ENCODE measurements at places on chromosomes 2 and 18. TPM values are rescaled to one million over a fixed set of nuclear protein-coding genes. Genes with fewer than 3 reads are reported as not detected.

Gene HOXD9
- not detected for total RNA-seq

Gene RBKS
- total RNA-seq = 5.8 TPM

Gene AFF3
- total RNA-seq = 0.39 TPM

Gene ASPRV1
- 1.0 TPM for total RNA-seq

- DNase-seq = no peak
These were observed 4.3 kb downstream of the BIN1 start for GRCh38 chr2:127102521-127103242.

GRCh38 chr2:191657977-191658376, 20.0 kb upstream of the NABP1 start:
- no peak for DNase-seq

GRCh38 chr2:228938629-228939028, 332.5 kb downstream of the PID1 start:
- DNase-seq = no peak

DNA sequence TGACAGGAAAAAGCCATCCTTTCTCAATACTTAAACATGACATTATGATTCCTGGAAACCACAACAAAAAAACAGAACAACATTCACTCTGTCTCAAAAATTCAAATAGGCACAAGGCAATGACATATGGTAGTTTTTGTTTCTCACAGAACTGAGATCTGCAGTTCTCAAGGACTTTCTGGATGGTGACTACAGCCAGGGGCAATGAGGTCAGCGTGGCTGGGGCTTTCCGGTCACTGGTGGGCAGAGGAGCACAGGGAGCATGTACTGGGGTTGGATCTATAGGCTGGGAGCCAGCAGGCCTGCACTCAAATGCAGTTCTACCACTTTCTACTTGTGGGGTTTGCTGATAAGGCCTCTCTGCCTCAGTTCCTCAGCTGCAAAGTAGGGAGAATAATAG, 72.0 kb downstream of the CTAGE1 start:
- DNase-seq = no peak

DNA sequence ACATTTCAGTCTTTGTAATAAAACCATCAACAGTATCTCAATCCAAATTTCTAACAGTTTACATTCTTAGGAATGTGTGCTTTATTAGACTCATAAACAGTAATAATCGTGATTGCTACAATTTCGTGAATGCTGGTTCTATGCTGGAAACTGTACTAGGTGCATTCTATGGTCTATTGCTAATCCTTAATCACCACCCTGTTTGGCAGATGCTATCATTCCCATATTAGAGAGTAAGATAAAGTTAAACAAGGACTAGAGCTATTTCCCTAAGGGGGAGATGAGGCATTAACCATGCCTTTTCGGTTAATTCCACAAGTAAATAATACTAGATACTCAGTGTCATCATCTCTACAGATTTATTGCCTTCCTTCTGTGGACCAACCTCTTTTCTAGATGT, 244.0 kb downstream of the PAX3 start:
- DNase-seq = no peak

DNA sequence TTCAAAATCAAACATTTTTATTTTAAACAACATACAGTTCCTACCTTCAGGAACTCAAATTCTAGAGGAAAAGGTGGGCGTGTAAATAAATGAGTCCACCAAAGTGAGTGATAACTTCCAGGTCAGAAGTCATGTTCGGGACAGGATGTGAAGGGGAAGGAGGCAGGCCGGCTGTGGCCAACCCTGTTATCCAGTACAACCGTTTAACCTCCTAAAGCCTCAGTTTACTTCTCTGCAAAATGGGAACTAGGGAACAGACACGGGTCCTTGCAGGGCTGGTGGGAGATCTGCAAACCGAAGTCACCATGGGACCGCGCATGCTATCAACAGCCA, 373 bp downstream of the EIPR1 start:
- DNase-seq = peak; percentile 54

Gene SERPINB4
- total RNA-seq = not detected

Gene UGT1A5
- not detected for total RNA-seq

DNA sequence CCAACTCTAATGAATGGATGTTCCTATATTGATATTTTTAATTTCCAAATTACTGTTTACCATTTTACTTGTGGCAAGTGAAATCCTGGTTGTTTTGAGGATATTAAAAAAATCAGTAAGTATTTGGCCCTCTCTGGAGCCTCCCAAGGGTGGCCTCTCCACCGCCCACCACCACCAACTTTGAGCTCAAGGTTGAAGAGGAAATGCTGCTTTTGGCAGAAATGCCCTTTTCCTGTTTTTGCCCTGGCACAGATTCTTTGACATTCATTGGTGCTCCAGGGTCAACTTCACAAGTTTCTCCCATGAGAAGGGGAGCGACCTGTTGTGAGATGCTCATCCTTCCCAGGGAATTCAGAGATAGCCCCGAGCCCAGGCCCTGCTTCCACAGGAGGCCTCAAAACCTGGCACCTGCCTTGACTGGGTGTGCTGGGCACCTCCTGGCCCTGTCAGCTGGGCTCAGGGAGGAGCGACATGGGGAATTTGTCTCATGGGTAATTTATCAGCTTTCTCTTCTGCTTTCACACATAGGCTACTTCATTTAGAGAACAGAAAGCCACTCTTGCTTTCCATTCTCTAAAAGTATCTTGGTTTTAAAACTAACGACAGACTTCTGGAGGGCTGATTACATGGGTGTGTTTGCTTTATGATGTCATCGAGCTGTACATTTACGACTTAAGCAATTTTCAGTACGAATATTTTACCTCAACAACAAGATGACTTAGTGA, 6.9 kb downstream of the CD8A start:
- DNase-seq = peak; percentile 31

Gene MAP4K3
- total RNA-seq = 14.6 TPM

Gene CGREF1
- 2.4 TPM for total RNA-seq

DNA sequence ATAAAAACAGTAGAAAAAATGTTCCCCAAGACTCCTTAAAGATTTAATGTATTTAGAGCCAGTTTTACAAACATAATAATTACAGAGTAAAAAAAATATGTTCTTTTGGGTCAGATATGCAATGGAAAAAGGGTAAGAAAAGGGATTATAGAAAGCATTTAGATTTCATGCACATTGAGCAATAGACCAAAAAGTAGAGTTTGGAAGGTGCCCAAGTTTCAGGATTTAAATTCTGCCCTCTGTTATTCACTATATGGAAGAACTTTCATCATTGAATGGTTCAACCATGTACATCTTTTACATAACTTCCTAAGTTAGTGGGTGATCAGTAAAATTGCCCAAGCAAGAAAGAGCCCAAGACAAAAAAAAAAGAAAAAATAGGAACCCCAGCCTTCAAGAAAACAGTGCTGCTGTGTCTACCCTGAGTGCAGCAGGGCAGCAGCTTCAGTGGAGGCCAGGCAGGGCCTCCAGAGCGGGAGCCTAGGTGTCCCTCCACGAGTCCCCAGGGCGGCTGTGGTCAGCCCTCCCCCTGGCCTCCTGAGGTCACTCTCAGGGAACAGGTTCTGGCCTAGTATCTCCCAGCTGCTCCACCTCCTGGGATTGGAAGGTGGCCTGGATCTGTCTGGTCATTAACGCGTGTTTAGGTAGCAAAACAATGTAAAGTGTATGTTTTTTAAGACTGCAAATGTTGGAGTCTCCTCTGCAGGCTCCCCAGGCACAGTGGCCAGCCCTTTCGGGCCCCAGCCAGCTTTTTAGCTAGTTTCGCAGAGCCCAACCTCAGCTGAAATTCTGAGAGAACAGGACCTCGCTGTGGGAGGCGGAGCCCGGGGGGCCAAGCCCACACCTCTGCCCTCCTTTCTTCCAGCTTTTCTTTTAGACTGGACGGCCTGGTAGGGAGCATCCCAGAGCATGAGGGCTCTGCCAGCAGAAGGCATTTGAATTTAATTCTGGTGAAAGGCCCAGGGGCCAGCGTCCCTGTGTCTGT, 77.3 kb downstream of the TEX51 start:
- no peak for DNase-seq

GRCh38 chr2:232336981-232337720, 41.4 kb upstream of the ALPP start:
- DNase-seq = no peak

DNA sequence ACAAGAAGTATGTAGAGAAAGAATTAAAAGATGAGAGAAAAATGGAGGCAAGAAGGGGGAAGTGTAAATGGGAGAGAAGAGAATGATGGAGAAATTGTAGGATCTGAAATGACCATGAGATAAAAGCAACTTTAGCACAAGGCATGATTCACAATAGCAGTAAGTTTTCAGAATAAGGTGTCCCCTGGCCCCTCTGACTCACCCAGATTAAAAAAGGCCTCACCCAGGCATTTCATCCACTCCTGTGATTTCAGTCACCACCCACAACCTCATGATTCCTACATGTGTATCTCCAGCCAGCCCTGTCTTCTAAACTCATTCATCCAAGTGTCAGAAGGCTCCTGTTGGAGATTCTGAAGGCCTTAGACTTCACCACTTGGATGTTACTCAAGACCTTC, 56.6 kb downstream of the SP100 start:
- peak; percentile 61 for DNase-seq

DNA sequence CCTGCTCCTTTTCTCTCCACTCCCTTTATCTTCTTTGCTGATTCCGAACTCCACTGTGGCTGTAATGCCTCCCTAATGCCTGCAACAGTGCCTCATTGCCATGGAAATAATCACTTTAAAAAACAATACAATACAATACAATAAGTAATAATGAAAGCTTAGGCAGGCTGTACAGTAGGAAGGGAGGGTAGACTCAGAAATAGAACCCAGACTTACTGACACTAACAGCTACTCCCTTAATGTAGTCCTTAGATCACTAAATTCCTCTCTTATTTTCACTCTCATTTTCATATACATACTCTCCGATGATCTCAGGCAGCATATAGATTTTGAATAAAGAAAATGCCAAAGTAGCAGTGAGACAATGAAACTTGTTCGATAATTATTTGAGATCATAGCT, 70.2 kb downstream of the DLGAP1 start:
- DNase-seq = no peak

Gene EPG5
- 22.2 TPM for total RNA-seq

DNA sequence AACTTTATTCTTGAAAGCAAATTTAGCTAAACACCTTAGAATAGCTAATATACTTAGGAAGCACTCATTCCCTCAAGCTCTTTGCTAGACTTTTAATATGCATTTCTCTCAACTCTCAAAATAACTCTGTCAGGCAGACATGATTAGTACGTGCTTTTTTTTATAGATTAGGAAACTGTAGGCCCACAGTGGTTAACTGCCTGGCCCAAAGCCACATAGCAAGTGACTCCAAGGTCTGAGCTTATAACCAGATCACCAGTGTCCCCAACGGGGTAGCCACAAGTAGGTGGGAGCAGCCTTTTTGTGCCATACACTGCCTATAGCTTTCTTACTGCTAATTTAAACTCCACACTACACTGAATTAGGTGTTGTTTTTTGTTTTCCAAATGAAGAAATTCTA, 576.8 kb downstream of the METTL4 start:
- no peak for DNase-seq

GRCh38 chr2:65377556-65378192, 54.7 kb downstream of the SPRED2 start:
- DNase-seq = no peak

GRCh38 chr2:236512902-236513435, 56.7 kb upstream of the ACKR3 start:
- peak; percentile 64 for DNase-seq

- DNase-seq = no peak
These were observed 97.3 kb downstream of the DOCK10 start for GRCh38 chr2:224944707-224945547.

Gene INHA
- total RNA-seq = not detected

DNA sequence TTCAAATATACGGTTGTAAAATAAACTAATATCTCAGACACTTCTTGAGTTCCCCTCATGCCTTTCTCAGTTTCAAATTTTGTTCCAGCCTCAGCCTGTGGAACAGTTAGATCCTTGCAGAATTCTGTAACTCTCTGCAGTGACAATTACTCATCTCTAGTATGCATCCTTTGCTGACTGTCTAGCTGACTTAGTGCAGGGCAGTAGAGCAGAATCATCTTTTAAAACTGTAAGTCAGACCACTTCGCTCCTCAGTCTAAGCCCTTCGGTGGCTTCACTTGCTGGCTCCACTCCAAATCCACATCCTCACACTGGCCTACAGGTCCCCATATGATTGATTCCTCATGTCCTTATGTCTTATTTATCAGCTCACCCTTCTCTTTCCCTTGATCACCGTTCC, 164.1 kb upstream of the ZSWIM2 start:
- DNase-seq = no peak

- no peak for DNase-seq
These were observed 74.3 kb upstream of the IGFBP5 start for GRCh38 chr2:216769626-216770025.

DNA sequence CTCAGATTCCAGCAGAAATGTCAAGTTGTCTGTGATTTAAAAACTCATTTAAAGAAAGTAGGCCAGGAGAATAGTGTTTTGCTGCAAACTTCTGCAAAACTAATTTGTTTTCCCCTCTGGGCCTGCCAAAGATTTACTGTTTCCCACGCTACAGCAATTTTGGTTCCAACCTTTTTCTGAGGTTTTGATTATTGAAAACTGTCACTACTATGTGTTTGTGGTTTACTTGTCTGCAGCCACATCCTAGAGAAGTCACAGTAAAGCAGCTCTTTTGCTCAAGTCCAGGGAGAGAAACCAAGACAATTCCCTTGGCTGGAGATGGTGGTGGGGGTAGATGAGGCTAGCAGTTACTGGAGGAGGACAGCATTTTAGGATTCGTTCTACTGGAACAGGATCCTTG, 12.8 kb downstream of the IL1R2 start:
- peak; percentile 36 for DNase-seq

DNA sequence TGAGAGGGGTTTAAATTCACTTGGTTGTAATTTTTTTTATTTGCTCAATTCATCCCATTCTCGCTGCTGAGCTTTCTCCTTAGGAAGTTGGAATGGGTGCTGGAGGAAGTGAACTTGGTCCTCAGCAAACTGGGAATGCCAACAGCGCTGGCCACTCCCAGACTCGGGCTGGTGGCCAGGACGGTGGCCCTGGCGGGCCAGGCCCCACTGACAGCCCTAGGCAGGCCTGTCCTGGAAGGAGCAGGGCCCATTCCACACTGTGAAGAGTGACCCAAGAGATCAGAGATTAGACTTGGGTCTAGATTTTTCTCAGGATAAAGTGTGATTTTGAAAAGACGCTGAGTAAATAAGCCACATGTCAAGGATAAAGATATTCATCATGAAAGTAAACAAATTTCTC, 132.7 kb downstream of the HDAC4 start:
- no peak for DNase-seq

GRCh38 chr2:43001055-43001378, 208.6 kb upstream of the HAAO start:
- no peak for DNase-seq

DNA sequence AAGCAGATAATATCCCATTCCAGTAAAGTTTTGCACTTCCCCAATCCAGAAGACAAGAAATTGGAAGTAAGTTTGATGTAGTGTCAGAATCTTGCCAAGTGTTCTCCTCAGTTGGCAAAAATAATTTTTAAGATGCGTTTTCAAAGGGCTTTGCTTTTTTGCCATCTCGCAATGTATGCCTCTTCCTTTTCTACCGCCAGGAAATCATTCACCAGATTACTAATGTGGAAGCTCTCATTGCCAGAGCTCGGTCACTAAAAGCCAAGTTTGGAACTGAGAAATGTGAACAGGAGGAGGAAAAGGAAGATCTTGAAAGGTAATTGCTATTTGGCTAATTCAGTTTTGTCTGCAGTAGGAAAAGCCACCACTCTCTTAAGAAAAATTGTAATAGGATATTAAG, 110.7 kb downstream of the RAB3GAP1 start:
- DNase-seq = no peak
